ENCODE measurements at places on chromosomes 5 and 9. TPM values are rescaled to one million over a fixed set of nuclear protein-coding genes. Genes with fewer than 3 reads are reported as not detected.

PFN3 gene
- not detected for total RNA-seq

GLDC gene
- total RNA-seq = 0.32 TPM

BTNL8 gene
- not detected for total RNA-seq

GADD45G gene
- 0.64 TPM for total RNA-seq

FGF10 gene
- not detected for total RNA-seq

LRRC19 gene
- total RNA-seq = not detected

BTNL3 gene
- total RNA-seq = not detected

DNA sequence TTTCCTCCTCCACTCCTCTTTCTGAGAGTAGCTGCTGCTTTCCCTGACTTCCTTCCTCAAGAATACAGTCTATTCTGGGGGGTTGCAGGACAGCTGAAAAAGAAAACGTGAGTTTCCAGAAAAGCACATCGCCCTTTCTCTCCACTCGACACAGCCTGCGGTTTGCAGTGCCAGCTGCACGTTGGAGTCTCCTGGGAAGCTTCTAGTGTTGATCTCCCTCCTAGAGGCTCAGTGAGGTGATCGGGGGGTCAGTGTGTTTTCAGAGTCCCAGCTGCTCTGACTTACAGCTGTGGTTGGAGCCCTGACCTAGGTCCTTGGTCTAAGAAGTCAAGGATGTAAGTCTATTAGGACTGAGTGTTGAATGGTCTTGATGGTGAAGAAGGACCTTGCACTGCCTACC lies 25.0 kb upstream of the SUSD3 start:
- DNase-seq = peak; percentile 7

DNA sequence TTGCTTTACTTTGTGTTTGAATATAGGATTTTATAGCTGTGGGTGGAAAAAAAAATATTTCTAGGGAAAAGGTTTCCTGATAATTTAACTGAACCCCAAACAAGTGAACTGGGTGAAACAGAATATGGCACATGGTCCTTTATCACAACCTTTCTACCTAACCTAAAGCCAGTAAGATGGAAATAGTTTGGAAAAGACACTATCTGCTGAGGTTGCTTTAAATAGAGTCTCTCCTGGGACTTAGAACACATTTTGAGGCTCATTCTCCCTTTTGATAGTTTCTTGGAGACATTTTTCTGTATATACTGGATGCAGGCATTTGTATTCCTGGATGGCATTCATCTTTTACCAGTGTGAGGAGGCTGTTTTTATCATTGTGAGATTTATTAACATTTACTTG lies 39.4 kb downstream of the BASP1 start:
- DNase-seq = no peak

DNA sequence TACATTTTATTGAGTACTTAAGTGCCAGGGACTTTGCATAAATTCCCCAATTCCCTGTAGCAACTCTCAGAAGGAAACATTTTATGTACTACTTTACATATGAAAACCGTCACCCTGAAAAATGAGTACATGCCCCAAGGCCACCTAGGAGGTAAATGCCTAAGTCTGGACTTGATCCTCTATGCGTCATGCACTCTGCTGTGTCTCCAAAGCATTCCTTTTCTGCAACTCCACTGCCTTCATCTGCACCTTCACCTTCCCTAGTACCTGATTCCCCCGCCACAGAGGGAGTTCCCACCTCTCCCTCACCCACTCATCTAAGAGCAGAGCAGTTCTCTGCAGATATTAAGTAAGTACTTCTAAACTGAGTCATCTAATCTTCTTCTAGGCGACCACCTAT lies 75.2 kb upstream of the HRH2 start:
- DNase-seq = no peak

DNA sequence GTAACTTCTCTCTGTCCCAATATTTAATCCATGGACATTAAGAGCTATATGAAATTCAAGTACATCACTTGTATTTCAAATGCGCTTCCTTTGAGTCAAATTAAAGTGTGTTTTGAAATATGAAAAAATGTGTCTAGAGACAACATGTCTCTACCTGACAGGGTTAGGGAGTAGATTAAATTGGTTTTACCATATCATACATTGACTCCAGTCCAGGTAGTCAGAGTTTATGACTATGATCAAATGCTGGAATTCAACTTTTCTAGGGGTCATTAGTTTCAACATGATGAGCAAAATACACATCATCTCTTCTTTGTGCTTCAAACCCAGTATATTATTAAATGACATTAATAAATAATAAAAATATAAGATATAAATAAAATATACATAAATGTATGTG lies 259.2 kb downstream of the CDH10 start:
- no peak for DNase-seq

DNA sequence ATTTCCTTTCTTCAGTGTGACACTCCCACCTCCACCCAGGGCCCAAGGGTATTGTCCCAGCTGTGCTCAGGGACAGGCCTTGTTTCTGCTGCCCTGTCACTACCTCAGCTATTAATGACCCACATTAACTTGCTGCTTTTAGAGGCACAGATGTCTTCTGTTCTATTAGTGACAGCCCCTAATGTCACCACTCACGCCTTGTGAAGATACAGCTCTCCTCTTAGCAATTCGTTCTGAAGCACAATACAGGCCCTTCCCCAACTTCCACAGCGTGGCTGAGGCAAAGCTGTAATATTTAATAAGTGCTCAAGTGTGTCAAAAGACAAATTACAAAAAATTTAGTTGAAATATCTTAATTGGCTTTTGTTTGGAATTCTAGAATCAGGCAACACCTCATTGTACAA lies 44.7 kb upstream of the HMGCS1 start:
- no peak for DNase-seq

DNA sequence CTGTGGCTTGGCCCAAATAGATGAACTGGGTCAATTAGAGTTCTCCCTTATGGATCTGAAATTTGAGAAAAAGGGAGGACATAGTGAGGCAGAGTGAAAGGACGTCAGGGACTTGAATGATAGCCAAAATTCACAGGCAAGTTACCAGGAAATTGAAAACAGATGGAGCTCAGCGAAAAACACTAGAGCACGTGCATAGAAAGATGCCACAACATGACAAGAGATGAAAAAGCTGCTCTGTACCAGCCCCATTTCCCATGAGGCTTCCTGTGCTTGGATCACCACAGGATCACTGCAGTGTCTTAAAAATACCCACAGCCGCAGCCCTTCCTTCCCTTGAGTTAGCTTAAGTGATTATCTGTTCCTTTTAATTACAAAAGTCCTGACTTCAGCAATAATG lies 39.0 kb upstream of the HOMER1 start:
- peak; percentile 72 for DNase-seq

GRCh38 chr5:60492958-60493357 lies 207.0 kb downstream of the DEPDC1B start:
- no peak for DNase-seq

DNA sequence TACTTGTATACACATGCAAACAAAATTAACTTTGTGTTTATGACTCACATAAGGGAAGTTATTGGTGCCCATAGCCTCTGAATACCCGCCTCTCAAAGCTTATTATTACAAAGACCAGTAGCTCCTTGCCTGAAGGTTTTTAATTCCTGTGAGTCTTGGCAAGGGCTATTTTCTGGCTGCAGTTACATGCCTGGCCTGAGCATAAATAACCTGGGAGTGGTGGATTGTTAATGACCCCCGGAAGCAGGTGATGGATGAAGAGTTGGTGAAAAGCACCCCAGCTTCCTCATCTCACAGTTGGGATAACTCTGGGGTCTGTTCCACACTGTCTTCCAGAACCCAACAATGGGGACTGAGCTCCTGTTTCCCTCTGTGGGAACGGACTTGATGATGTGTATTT lies 594.5 kb downstream of the PDE4D start:
- no peak for DNase-seq

GRCh38 chr5:119840175-119840574 lies 210.8 kb downstream of the FAM170A start:
- DNase-seq = no peak

Measured in fibroblast of villous mesenchyme (primary cell).